IMR-90 (cell line): ENCODE measurements at places on chromosomes 16 and 17.

- no peak for DNase-seq
Measured at GRCh38 chr17:7355053-7355452, at the start of gene TMEM95. TMEM95 (plus strand) TSS chr17:7355156; CDS start chr17:7355205, 49 bp downstream.

- peak; percentile 39 for DNase-seq
Measured at GRCh38 chr17:80758481-80759376, 214.1 kb downstream of the RPTOR start.

- DNase-seq, result no peak
Measured at GRCh38 chr17:7442142-7442541, 2.7 kb upstream of the CHRNB1 start.

- peak; percentile 61 for DNase-seq
Measured at GRCh38 chr17:41666708-41667279, 21.9 kb upstream of the EIF1 start.

DNA sequence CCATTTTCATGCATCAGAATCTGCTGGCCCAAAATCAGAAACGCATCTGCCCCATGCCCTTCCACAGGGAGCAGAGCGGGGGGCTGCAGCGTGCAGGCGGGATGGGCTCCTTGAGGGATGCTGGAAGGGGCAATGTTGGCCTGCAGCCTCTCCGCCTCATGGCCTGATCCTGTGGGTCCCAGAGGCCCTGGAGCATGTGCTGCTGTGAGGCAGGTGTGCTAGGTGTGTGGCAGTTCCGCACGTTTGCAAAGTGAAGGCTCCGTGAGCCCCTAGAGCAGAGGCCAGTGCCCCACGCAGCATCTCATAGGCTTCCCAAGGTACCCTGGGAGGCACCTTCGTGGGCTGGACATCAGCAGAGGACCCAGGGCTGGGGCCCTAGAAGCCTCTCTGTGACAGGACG lies 36.4 kb upstream of the CDH15 start:
- no peak for DNase-seq

GRCh38 chr17:63978272-63979200 lies 5.8 kb upstream of the SCN4A start:
- DNase-seq, result no peak

GRCh38 chr16:23408242-23408822 lies 44.7 kb downstream of the COG7 start:
- DNase-seq, result no peak

- no peak for DNase-seq
Measured at GRCh38 chr17:38873640-38874380, 4.0 kb downstream of the LASP1 start.

DNA sequence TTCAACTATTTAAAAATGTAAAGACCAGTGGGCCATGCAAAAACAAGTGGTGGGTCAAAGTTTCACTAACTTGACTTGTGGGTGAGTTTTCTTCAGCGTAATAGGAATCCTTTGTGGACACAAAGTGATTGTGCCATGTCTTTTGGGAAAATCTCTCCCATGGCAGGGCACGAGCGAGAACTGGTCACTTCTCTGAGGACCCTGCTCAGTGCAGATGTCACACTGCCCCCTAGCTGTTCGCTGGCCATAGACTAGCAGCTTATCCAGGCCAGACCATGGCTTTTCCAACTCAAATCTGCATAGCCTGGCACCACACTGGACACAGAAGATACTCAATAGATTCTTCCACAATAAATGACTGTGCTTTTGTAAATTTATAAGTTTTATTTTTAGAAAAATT lies 306.0 kb upstream of the CCL2 start:
- DNase-seq, result no peak

DNA sequence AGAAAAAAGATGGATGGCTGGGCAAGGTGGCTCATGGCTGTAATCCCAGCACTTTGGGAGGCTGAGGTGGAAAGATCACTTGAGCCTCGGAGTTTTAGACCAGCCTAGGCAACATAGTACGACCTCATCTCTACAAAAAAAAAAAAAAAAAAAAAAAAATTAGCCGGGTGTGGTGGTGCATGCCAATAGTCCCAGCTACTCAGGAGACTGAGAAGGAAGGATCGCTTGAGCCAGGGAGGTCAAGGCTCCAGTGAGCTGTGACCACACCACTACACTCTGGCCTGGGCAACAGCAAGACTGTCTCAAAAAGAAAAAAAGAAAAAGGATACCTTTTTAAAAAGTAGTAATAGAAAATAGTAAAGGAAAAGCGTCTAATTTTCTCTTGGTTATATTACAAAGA lies 20.7 kb downstream of the ZNF652 start:
- no peak for DNase-seq

DNA sequence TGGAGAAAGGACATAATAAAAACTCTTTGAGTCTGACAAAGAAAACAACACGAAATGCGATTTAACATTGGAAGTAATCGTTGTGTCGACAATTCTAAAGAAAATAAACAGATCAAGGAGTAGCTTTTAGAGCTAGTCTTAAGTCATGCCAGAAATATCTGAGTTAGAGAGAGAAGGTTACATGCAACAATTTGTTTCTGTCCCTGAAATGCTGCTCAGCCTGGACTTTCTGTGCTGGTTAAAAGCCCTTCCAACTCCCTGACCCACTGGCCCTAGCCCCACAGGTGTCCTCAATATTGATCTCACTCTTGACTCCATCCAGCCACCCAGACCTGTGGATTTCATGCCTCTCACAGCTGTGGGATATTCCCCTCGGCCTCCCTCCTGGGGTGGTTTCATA lies 33.2 kb upstream of the TEX2 start:
- DNase-seq, result peak; percentile 6

DNA sequence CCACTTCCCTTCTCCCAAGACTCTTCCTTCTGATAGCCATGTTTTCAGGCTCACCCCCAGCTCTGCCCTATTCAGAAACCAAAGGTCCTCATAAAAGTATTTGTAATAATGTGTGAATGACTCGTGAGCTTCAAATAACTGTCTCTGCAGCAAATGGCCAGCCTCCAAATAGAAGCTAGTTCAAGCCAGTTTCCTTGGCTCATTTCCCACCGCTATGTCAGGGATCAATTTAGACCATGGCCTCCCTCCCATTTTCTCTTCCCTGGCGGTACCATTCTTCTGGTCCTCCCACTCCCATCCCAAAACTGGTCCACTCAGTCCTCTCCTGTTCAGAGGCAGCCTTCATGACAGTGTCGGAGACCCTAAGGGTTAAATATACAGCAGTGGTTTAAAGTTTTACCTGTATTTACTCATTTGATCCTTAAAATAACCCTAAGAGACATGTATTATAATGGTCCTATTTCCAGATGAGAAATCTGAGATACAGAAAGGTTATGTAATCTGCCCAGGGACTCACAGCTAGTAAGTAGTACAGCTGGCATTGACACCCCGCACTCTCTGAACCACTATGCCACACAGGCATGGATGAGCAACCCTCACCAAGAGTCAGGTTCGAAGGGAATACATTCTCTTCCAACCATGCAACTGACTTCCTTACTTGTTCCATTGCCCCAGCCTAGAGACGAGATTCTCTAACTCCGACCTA lies 42.9 kb downstream of the GAS7 start:
- DNase-seq, result peak; percentile 46

- DNase-seq, result peak; percentile 20
Measured at GRCh38 chr17:35749560-35750412, 3.3 kb downstream of the GAS2L2 start.

GRCh38 chr17:35553310-35553709 lies 7.3 kb downstream of the SLFN14 start:
- no peak for DNase-seq

DNA sequence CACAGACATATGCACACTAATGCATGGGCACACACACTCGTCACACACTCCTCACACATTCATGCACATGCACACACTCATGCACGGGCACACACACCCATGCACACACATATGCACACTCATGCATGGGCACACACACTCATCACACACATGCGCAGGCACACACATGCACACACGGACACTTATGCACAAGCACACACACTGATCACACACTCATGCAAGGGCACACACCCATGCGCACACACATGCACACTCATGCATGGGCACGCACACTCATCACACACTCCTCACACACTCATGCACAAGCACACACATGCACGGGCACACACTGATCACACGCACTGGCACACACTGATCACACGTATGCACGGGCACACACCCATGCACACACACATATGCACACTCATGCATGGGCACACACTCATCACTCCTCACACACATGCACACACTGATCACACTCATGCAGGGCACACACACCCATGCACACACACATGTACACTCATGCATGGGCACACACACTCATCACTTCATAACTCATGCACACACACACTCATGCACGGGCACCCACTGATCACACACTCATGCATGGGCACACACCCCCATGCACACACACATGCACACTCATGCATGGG lies 16.1 kb downstream of the ADGRG1 start:
- DNase-seq, result no peak

DNA sequence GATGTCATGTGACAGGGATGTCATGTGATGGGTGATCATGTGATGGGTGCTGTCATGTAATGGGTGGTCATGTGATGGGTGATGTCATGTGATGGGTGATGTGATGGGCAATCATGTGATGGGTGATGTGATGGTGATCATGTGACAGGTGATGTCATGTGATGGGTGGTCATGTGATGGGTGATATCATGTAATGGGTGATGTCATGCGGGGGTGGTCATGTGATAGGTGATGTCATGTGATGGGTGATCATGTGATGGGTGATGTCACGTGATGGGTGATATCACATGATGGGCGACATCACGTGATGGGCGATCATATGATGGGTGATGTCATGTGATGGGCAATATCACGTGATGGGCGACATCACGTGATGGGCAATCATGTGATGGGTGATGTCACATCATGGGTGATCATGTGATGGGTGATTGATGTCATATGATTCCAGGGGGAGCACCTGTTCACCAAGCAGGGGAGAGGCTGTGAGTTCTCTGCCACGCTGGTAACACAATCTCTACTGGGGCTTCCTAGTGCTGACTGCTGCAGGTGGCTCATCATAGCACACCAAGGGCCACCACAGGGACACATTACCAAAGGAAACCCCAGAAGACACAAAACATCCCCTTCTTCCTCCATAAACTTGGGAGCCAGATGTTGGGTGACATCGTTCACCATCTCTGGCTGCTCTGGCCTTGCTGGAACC lies 16.5 kb downstream of the CD300LB start:
- DNase-seq, result no peak

GRCh38 chr17:81803728-81804558 lies at the start of gene GCGR:
GCGR (plus strand) TSS chr17:81804150; CDS start chr17:81809019, 4,869 bp downstream.
- no peak for DNase-seq

DNA sequence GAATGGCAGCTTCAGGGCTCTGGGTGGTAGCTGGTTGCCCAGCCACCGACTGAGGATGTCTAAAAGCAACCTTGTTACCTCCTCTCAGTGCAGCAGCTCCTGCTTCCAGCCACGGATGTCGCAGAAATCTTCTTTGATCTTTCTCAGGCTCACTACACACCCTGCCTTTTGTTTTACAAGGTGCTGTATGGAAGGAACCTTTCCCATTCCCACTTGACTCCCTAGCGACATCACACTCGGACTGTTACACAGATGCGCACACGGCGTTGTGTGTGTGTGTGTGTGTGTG lies 135.8 kb upstream of the CPHXL start:
- DNase-seq, result no peak

GRCh38 chr16:20079106-20079505 lies 5.4 kb upstream of the GPR139 start:
- DNase-seq, result no peak

GRCh38 chr16:17544304-17544703 lies 73.5 kb upstream of the XYLT1 start:
- DNase-seq, result no peak

DNA sequence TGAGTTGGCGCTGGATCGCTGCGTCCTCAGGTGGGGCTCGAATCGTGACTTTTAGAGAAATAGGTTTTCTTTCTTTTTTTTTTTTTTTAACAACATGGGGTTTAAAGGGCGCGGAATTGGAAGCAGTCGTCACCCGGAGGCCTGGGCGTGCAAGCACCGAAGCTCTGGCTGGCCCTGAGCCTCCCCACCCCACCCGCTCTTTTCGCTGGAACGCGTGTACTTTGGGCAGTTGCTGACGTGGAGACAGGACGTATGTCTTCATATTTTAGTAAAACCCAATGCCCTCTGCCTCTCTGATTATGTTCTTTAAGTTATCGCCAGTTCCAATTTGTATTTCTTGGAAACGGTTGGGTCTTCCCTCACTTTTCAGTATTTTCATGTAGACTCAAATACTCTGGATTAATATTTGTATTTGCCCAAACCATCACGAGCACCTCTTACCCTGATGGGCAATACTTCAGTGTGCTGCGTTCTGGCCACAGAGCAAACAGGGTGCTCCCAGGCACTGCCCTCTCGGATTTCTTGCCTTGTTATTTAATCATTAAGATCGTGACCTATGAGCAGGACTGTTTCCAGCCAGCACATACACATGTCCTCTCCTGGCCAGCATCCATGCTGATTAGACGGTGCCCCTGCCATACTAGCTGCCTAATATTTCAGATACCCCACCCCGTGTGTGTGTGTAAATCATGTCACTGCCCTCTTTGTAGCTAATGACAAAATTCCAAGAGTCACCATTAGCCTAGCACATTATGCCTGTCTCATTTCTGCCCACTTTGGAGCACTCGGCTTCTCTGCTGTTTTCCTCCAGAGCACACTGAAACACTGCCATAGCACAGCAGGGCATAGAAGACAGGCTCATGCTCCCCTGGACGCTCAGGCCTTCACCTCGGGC lies 805 bp upstream of the C16orf95 start:
- peak; percentile 50 for DNase-seq

GRCh38 chr16:58853854-58854791 lies 120.0 kb upstream of the GOT2 start:
- no peak for DNase-seq

DNA sequence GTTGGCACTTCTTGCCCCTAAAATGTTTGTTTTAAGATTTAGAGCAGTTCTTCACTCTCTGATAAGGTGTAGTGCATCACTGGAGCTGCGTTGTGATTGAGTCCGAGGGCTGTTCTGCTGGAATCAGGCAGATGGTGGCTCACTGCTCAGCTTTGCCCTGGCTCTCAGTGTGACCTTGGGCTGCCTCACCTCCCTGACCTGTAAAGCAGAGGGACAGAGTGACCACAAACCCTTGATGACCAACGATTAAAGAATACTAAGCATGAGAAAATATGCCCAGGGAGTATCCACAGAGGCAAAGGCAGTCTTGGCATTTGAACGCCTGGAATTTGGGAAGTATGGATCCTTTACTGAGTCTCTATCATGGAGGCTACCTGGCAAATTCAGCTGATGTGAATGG lies 18.1 kb downstream of the CMIP start:
- DNase-seq, result no peak

- DNase-seq, result no peak
Measured at GRCh38 chr17:29640981-29641642, 18.4 kb upstream of the CORO6 start.

DNA sequence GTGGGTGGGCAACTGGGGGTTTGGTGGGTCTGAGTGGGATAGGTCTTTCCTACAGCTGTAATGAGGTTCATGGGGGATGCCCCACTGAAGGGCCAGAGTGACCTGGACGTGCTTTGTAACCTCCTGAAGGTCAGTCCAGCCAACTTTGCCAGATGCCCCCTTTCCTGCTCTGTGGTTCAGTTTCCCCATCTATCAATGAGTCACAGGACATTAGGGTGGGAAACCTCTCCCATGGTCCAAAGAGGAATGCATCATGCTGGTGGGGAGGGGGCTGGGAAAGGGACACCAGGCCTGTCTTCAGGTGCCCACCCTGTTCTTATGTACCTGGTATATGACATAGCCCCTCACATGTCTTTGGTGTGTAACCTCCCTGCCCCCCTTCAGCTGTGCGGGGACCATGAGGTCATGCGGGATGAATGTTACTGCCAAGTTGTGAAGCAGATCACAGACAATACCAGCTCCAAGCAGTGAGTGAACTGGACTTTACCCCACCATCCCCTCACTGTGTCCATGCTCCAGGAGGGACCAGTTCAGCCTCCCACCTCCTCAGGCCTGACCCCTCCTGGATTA lies 24.0 kb upstream of the ALKBH5 start:
- peak; percentile 20 for DNase-seq
